ENCODE measurements at places on chromosomes 12 and 14.

- DNase-seq: no peak
Measured at GRCh38 chr12:53065470-53065869, 13.7 kb downstream of the SPRYD3 start.

DNA sequence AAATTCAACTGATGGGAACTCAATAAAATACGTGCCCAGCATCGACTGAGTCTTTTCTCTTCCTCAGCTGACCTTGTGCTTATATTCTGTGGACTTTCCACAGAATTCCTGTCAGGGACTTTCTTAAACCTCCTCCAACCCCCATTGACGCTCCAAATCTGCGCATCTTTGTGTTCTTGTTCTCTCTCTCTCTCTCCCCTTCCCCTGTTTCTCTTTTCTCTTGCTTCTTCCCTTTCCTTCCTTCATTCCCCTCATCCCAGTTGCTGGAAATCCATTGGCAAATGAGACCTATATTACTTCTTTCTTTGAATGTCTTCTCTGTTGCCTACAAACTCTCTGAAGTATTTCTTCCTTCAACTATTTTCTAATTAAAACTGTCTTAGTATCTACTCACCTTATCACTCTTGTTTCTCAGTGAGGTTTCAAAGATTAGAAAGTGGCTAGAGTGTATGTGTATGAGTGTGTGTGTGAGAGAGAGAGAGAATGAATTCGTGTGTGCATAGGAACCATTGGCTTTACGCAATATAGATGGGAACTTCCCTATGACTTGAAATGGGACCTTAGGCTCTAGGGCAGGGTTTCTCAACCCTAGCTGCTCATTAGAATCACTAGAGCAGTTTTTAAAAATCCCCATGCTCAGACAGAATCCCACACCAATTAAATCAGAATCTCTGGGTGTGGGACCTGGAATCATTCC lies 41.8 kb upstream of the DHRS7 start:
- no peak for DNase-seq

DNA sequence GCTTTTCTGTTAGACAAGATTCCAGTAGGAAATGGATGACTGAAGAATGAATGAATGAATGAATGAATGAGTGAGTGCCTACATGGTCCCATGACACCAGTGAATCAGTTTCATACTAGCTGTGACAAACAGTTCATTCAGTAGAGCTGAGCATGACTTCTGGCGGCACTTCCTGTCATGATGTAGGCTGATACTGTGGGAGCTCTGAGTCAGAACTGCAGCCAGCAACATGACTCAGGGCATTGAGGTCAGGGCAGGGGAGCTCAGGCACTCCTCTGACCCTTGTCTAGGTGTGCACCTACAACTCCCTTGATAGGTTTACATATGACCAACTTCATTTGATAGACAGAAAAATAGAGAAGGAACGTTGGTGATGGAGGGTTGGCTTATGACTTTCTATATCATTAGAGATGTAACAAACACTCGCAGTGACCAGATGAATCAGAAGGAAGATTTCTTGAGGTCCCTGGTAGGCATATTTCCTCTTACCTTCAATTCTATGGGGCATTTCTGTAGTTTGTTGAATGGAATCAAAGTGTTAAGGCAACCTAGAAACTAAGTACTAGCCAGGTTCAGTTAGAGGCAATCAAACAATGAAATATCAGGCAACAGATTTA lies 139.3 kb upstream of the ARHGAP5 start:
- DNase-seq: peak; percentile 82

- DNase-seq: no peak
Measured at GRCh38 chr12:1630133-1630826, 1.2 kb downstream of the WNT5B start.

DNA sequence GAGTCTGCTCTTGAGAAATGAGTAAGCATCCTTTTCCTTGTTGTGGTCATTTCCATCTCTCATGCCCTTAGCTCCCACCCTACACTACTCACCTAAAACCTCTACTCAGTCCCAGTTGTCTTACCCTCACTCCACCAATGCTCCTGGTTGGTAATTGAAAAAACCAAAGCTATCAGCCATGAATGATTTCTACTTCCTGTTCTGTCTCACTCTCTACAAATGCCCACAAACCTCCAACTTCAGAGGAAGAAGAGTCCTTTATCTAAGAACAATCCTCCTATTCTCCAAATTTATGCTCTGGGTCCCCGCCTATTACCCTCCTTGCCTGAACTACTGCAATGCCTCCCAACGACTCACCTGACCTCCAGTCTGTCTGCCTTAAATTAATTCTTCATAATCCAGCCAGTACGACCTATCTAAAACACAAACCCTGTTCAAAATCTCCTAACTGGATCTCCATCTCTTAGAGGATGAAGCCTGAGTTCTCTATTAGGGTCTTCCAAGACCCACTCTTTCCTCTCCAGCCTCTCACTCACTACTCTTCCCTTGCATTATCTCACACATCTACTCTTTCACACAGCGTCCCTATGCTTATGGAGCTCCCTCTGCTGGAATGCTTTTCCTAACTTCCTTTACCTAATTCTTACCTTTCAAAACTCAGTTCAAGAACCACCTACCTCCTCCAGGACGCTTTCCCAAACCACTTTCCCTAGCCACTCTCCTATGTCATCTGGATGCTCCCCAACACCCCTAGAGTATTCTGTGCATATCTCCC lies 2.2 kb downstream of the DHRS1 start:
- no peak for DNase-seq

DNA sequence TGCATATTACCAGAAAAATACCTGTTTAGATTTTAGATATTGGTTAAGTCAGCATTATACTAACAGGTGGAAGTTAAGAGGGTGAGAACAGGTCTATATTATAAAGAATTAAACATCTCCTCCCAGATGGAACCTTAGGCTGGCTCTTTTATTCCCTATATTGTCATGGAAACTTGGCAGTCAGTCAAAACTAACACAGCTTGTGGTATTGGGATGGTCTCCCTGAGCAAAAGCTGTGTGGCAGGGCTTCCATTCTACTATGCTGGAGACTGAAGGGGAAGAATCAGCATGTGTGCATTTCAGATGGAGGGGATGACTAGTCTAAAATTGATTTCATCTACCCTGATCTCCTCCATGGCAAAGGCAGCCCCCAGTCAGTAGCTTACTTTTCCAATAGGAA lies 66.7 kb downstream of the SMOC1 start:
- DNase-seq: no peak

- DNase-seq: no peak
Measured at GRCh38 chr12:7645395-7646177, 20.1 kb downstream of the APOBEC1 start.

DNA sequence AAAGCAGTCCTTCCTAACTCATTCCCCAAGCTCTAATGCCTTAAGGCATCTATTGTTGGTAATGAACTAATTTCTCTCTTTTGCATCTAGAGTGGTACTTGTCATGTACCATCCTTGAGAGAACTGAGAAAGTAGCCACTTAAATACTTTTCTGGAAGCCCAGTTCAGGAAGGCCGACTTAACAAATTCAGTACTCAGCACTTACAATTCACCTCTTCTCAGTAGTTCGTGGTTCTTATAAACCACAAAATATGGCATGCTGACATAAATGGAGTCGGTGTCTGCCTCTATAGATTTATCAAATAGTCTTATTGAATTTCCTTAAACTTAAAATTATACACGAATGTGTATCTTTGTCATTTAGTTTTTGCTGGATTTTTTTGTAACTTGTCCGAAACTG lies 9.4 kb upstream of the COCH start:
- no peak for DNase-seq

DNA sequence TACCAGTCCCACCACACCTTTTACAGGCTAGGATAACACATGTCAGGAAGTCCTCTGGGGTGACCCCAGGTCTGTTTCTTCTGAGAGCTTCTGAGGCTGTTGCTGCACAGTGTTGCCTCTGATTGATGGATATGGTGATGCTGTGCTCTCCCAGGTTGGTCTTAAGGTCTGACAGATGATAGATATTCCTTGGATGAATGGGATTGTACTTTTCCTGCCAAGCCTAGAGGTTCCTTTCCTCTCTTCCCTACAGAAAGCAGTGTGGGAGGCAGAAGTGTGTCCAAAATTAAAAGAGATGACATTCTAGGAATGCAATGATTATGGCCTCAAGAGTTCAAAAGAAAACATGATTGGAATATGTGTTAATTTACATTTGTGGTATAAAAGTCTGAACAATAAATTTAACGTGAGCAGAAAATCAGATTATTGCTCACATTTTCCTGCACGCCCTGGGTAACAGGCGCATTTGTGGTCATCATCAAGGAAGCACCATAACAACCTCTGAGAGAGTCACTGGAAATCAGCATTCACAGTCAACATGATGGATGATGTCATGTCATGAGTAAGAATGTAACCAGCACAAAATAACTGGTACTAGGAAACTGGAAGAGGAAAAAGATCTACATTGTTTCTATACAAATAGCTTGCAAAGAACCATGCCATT lies 73.7 kb downstream of the BBS10 start:
- DNase-seq: peak; percentile 98

GRCh38 chr12:88037770-88038169 lies 8.6 kb upstream of the C12orf50 start:
- no peak for DNase-seq

GRCh38 chr12:104462931-104463339 lies 6.2 kb downstream of the CHST11 start:
- no peak for DNase-seq

GRCh38 chr14:75831952-75832351 lies 149.8 kb downstream of the TGFB3 start:
- DNase-seq: no peak

DNA sequence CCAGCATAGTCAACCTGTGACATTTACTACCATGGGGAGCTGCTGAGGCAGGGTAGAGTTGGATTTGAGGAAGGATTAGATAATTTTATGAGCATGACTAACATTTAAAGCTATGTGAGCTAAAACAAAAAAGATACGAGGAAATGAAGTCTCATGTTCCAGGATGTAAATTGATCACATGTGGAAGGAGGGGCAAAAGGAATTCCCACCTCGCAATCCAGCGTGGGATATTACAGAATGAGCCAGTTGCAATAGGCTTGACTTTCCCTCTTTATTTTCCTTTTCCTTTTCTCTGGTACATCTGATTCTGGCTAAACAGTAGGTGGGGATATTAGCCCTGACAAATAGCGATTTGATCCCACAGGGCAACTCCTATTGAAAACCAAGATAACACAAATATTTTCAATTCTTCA lies 214.9 kb upstream of the HMGA2 start:
- DNase-seq: peak; percentile 84

DNA sequence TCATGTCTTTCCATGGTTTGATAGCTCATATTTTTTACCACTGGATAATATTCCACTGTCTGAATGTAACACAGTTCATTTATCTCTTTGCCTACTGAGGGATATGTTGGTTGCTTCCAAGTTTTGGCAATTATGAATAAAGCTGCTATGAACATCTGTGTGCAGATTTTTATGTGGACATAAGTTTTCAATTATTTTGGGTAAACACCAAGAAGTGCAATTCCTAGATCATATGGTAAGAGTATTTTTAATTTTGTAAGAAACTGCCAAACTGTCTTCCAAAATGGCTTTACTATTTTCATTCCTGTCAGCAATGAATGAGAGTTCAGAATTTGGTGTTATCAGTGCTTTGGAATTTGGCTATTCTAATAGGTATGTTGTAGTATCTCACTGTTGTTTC lies 43.7 kb upstream of the SLC35F4 start:
- DNase-seq: no peak

DNA sequence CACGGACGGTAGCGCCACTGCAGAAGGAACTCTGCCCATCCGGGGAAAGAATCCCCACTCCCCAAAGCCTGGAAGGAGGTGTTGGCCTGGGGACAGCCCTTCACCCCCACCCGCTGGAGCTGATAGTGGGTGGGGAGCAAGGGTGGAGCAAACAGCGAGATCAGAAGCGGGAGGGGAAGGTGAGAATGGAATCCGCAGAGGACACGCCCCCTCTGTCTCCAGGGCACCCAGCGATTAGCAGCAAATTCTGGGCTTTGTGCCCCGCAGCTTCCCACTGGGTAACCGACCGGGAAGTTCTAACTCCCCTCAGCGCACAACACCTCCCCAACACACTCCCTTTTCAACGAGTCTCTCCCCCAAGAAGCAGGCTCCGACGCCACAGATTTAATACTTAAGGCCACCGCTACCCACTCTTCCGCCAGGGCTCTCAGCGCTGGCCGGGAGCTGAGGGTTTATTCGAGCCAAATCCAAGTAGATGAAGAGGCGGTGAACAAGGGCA lies 1.4 kb downstream of the SLC25A29 start:
- DNase-seq: peak; percentile 39

GRCh38 chr14:94142247-94142646 lies 12.8 kb upstream of the IFI27L2 start:
- DNase-seq: no peak

DNA sequence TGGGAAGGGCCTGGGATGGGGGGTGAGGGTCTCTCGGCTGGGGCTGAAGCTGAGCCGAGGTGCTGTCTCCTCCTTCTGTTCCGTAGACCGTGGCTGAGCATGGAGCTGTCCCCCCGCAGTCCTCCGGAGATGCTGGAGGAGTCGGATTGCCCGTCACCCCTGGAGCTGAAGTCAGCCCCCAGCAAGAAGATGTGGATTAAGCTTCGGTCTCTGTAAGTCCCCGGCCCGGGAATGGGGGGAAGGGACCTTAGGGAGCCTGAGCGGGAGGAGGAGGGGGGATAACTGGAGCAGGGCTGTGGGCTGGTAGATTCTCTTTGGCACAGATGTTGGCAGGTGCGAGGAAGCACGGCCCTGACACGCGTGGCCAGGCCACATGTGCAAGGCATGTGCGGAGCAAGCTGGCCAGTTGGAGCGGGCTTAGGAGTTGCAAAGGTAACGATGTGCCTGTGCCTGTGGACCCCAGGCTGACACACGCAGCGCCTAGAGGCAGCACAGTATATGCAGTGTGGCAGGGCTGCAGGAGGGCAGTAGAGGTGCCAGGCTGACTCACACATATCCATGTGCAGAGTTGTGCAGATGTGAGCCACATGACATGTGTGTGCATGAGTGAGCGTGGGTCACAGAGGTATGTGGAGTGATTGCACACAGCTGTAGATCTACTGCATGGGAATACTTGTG lies 512 bp downstream of the PDE1B start:
- no peak for DNase-seq

DNA sequence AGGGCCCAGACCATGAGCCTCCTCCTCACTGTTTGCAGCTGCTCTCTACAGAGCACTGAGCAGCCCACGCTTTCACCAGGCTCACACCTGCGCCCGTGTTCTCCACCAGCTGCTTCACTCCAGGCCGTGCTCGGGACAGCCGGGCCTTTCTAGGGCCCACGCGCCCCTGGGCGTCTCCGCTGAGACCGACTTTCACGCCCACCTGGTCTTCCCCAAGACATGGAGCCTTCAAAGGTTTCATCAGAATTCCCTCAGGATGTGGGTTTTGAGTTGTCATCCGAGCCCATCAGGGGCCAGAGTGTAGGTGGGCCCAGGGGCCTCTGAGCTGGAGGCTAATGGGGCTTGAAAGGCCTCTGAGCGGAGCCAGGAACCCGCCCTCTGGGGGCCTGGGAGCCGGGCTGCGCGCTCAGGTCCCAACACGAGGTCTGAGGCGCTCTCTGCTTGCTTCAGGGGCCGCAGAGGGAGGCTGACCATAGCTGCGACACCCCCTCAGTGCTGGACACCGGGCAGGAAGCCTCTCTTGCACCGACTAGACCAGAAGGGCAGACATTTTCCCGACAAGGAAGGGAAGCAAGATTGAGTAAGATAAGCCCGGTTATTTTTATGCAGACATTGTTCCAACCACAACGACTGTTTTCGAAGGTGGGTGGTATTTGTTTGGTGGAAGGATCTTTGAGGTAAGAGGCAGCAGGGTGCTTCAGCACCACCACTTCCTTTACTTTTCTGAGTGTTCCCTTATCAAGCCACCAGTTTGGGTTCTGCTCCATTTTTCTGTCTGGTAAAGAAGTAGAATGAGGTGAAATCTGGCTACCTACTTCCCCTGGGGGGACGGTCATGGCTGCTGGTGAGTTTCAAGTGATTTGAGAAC lies 125.0 kb upstream of the FUT8 start:
- no peak for DNase-seq
